ENCODE measurements at places on chromosomes 5 and 9. TPM values are rescaled to one million over a fixed set of nuclear protein-coding genes. Genes with fewer than 3 reads are reported as not detected.

The CAVIN4 gene
- 1.6 TPM for total RNA-seq

The PCAT7 gene
- total RNA-seq = not detected

The SPINK6 gene
- total RNA-seq = not detected

The ADAM19 gene
- total RNA-seq = 60.1 TPM

The NSG2 gene
- total RNA-seq = not detected

The TPPP gene
- total RNA-seq = under 0.01 TPM

The SPINK7 gene
- not detected for total RNA-seq

The GMCL2 gene
- not detected for total RNA-seq

The RAD17 gene
- total RNA-seq = 19.5 TPM

The SLC34A1 gene
- not detected for total RNA-seq

The ALDH1B1 gene
- 25.8 TPM for total RNA-seq

The CDH10 gene
- total RNA-seq = 0.33 TPM

The OR13C9 gene
- total RNA-seq = not detected

The SCGB3A2 gene
- total RNA-seq = not detected

The STKLD1 gene
- 0.33 TPM for total RNA-seq

The TGFBI gene
- 7.6 TPM for total RNA-seq

The GABBR2 gene
- total RNA-seq = 10.3 TPM

The SMIM33 gene
- not detected for total RNA-seq
